ENCODE measurements at places on chromosomes 2 and 18.

- no peak for DNase-seq
Observed at GRCh38 chr18:14933049-14933851, 185.3 kb downstream of the ANKRD30B start.

- DNase-seq, result no peak
Observed at GRCh38 chr2:212282671-212283261, 255.8 kb downstream of the ERBB4 start.

DNA sequence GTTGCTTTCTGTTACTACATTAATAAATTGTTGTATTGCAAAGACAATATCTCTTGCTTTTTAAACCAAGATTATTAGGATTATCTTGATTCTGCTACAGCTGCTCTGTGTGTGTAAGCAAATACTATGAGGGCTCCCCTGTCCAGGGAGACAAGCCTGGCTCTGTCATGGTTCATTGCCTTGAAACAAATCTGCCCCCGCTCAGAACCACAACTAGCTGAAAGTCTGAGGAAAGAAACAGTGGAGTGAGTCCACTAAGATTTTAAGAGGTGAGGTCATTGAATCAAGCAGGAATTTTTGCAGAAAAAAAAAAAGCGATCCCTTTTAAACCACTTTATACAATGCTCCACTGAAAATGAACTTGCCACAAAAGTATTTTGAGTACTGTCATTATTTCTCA, 30.8 kb upstream of the LRRTM4 start:
- DNase-seq, result no peak

DNA sequence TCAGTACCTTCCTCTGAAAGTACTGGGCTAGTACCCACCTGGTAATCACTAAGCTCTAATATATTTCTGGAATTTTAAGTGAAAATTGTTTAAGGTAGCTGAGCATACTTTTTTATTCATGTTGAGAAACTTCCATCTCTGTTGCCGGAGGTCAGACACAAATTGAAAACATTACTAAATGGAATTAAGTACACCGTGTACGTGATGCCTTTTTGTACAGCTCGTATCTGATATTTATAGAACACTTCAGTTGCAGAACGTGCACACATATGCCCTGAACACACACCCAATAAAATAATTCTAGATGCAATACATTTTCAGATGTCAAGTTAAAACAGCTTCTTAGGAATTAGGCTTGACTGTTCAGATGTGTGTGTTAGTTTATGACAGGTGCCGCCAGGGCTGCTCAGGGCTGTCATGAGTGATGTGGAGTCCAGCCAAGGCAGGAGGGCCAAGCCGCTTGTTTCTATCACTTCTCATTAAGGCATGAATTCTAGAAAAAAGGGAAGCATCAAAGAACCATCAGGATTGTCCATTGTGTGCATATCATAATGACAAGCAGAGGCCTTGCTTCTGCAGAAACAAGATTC, 80.9 kb upstream of the FOSL2 start:
- DNase-seq, result no peak
